Myometrial cell (primary cell): ENCODE measurements at places on chromosomes 7 and 10. TPM values are rescaled to one million over a fixed set of nuclear protein-coding genes. Genes with fewer than 3 reads are reported as not detected.

OR6B1 gene
- total RNA-seq, result not detected in 2 replicates

PTPN20 gene
- 0.29 and 0.35 TPM in 2 replicates for total RNA-seq

ATG9B gene
- total RNA-seq, result not detected in 2 replicates

FASTK gene
- 91.1 and 100 TPM in 2 replicates for total RNA-seq

STRIP2 gene
- 5.8 and 6.1 TPM in 2 replicates for total RNA-seq

OPN4 gene
- not detected in 2 replicates for total RNA-seq
